ENCODE measurements at places on chromosomes 13 and 19. TPM values are rescaled to one million over a fixed set of nuclear protein-coding genes. Genes with fewer than 3 reads are reported as not detected.

Gene COMP
- total RNA-seq, result 0.57 TPM

DNA sequence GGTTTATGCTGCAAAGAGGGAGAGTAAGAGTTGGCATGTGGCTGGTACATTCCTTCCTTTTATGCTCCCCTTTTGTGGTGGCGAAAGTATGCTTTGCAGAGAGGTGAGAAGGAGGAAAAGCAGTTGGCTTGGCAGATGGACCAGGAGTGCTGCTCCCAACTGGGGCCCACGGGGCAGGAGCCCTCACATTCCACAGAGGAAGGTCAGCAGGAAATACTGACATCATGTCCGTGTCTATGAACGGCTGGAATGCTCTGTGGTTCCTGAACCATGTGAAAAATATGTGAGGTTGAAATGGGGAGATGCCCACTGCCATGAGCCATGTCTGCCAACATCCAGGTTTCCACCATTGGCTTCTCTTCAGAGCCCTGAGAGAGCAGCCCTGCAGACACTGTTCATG lies 33.3 kb upstream of the GAS6 start:
- DNase-seq, result peak; percentile 81

Gene EIF3K
- total RNA-seq, result 258 TPM

DNA sequence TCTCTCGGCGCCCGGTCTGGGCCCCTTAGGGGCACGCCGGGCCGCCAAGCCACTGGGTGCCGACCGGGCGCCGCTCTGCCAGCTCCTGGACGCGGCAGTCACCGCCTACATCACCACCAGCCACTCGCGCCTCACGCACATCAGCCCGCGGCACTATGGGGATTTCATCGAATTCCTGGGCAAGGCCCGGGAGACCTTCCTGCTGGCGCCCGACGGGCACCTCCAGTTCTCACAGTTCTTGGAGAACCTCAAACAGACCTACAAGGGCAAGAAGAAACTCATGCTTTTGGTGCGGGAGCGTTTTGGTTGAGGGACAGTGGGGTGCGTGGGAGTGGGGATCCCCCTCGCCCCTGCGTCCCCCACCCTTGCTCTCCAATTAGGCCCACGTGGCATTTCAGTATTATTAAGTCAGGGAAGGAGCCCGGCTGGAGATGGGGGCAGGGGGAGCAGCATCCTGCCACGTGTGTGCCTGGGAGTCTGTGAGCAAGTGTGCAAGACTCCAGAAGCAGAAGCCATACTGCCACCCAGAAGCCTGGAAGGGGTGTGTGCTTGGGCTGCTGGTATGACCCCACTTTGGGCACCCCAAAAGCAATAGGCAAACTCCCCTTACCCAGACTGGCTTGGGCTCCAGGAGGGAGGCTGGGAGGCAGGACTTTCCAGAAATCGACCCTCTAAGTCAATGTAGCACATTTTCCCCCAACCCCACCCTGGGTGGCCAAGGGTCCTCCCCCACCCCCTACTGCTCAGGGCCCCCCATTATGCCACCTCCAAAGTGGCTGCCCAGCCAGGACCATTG lies 35.7 kb downstream of the ZSWIM4 start:
- no peak for DNase-seq

GRCh38 chr19:14472202-14472938 lies 2.8 kb downstream of the PTGER1 start:
- peak; percentile 91 for DNase-seq

DNA sequence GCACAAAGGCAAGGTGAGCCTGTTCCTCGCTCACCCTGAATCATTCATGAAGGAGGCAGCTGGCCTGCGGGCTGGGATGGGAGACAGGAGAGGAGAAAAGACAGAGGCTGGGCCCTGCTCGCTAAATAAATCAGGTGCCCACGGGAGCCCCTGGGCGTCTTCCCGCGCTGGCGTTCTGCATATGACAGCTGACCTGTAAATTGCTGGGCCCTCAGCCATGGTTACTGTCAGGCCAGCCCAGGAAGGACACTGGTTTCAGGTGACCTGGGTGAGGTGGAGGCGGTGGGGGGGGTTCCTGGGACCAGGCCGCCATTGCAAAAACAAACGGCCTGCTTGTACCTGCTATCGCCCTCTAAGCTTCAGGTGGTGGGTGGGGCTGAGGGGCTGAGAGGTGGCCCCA lies 3.4 kb upstream of the PTBP1 start:
- DNase-seq, result no peak

DNA sequence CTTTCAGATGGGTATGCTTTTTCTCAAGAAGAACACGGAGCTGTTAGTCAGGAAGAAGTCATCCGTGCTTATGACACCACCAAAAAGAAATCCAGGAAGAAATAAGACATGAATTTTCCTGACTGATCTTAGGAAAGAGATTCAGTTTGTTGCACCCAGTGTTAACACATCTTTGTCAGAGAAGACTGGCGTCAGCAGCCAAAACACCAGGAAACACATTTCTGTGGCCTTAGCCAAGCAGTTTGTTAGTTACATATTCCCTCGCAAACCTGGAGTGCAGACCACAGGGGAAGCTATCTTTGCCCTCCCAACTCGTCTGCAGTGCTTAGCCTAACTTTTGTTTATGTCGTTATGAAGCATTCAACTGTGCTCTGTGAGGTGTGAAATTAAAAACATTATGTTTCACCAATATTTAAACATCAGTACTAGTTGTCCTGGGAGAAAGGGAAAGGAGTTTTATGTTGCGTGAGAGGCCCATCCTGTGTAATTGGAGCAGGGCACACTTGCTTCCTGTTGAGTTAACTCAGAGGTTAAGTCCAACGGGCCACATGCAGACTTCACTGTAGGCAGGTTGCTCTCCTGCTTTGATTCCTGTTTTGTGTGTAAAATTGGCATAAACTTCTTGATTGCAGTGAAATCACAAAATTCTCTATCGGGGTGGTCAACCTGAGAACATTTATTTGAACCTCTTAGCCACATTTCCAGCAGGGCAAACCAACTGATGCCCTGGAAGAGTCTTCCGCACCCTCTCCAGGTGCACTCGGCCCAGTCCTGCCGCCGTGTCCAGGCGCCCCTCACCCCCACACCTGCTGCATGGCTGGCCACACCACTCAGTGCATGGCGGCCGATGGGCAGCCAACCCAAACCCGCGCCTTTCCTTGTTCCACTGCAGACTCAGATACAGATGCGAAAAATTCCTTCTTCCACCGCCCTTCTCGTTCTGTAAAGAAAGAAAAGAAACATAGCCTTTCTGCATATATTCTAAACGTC lies 31.6 kb downstream of the SHISA2 start:
- DNase-seq, result no peak
